ENCODE measurements at places on chromosomes 2 and 18.

DNA sequence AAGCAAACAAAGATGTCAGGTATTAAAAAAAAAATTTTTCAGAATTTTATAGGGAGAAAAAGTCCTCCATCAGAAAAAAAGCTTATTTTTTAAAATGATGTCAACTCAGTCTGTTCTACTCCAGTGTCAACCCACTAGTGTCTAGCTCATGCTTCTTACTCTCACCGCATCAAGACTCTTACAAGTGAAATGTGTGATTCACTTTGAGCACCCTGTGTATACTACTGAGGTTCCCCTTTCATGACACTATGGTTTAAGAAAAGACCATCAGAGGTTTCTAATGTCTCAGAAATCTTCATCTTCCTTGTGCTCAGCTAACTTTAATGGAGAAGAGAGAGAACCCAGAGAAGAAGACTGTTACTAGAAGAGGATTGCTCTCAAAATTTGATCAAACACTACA, 43.4 kb downstream of the FEZ2 start:
- no peak for DNase-seq

GRCh38 chr2:239366740-239367139, 34.1 kb downstream of the HDAC4 start:
- no peak for DNase-seq

- DNase-seq, result peak; percentile 90
These were observed at the start of gene VRK2 for GRCh38 chr2:58046585-58047372. TSS of gene VRK2 (plus strand) at chr2:58046806. CDS start at chr2:58048832, 2,026 bp downstream.

- no peak for DNase-seq
These were observed 147.6 kb downstream of the ESCO1 start for GRCh38 chr18:21452796-21453510.

- DNase-seq, result no peak
These were observed 98.9 kb upstream of the CHRNA1 start for GRCh38 chr2:174863183-174863582.

DNA sequence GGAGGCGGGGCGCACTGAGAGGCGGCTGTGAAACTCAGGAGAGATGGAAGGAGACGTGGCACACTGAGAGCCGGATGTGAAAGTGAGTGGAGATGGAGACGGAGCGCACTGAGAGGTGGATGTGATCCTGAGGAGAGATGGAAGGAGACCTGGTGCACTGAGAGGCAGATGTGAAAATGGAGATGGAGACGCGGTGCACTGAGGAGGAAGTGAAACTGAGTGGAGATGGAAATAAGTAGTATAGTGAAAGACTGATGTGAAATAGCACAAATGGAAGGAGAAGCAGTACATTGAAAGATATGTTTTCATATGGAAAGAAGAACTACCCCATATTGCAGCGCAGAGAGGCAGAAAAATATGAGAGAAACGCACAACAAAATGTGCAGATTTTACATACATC, 281.6 kb upstream of the RGPD4 start:
- DNase-seq, result no peak

GRCh38 chr18:76441668-76442412, 53.2 kb downstream of the ZNF516 start:
- DNase-seq, result no peak

GRCh38 chr2:119305497-119306195, 61.0 kb downstream of the C2orf76 start:
- no peak for DNase-seq

- peak; percentile 28 for DNase-seq
These were observed 27.0 kb upstream of the CCDC178 start for GRCh38 chr18:33467531-33467930.

GRCh38 chr2:11478899-11479605, 13.1 kb upstream of the E2F6 start:
- DNase-seq, result no peak

DNA sequence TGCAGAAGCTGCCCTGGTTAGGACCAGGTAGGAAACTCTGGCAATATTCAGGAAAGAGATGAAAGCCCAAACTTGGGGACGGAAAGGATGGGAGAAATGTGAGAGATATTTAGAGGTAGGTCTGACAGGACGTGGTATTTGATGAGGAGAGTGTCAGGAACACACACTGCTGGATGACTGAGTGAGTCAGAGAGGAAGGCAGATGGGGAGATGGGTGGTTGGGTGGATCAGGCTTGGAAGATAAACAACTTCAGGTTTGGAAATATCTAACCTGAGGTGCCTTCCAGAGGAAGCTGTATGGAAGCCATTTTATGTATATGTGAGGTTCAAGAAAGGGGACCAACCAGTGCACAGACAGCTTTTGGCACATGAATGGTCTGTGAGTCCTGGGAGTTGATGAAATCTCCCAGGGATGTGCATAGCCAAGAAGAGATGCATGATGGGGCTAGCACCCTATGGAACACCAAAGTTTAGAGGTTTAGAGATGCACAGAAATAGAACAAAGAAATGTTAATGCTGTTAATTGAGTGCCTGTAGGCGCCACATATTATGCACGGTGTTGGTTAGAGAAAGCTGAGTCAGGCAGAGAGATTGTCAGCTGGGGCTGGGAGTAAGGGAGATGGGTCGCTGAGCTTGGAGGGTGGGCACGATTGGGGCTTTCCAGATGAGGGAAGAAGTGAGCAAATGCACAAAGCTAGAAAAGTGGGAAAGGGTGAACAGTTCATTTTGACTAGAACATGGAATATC, 101.0 kb downstream of the VIT start:
- no peak for DNase-seq

GRCh38 chr2:127589841-127590240, 54.4 kb downstream of the MYO7B start:
- DNase-seq, result no peak

- no peak for DNase-seq
These were observed 1073.9 kb upstream of the CDH2 start for GRCh38 chr18:29250843-29251242.

GRCh38 chr2:143481237-143481623, 352.0 kb downstream of the ARHGAP15 start:
- no peak for DNase-seq

DNA sequence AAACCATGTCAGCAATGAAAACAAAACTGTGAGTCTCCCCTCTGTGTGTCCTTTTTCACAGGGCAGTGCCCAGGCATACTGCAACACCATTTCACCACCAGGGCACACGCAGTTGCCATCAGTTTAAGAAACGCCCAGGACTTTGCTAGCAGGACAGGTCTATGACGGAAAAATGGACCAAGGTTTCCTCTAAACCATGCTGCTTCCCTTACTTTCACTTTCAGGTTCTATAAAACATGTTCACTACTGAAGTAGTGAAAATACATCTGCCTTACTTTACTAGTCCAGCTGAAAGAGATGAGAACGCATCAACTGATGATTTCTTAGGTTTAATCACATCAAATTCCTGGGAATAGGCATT, 110.5 kb downstream of the TCF4 start:
- DNase-seq, result peak; percentile 37

- no peak for DNase-seq
These were observed 622.7 kb downstream of the TDRD15 start for GRCh38 chr2:21746499-21746898.

DNA sequence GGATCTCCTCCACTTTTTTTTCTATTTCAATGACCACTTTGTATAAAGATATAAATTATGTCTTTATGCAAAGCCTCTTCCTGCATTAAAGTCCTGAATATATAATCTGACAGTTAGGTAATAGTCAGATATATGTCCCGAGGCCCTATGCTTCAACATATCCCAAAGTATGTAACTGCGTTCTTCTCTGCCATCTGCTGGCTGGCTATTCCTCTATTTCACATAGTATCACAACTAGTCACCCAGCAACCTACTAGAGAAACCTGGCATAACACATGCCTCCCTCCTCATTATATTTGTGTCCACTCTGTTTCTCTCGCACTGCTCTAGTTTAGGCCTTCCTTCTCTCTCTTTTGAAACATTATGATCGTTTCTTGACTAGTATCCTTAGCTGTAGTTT, 640.8 kb downstream of the DPP10 start:
- DNase-seq, result peak; percentile 18

DNA sequence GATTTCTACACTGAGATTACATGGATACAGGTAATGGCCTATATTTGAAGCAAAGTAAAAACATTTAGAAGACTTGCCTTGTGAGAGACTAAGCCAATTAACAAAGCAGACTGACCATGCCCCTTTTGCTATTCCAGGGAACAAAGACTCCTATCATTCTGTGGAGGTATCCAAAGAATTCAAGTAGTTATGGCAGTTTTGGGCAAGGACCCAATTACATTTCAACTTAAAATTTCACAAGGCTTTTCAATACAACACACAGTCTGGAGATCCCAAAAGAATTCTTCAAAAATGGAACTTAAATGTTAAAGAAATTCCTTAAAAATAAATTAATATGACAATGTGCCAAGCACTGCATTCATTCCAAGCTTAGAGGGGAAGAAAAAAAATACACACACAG, 109.2 kb upstream of the CHRNA1 start:
- DNase-seq, result no peak

GRCh38 chr2:70103531-70104061, 16.3 kb downstream of the PCBP1 start:
- DNase-seq, result no peak

GRCh38 chr18:62878305-62878704, 163.0 kb downstream of the PHLPP1 start:
- no peak for DNase-seq

DNA sequence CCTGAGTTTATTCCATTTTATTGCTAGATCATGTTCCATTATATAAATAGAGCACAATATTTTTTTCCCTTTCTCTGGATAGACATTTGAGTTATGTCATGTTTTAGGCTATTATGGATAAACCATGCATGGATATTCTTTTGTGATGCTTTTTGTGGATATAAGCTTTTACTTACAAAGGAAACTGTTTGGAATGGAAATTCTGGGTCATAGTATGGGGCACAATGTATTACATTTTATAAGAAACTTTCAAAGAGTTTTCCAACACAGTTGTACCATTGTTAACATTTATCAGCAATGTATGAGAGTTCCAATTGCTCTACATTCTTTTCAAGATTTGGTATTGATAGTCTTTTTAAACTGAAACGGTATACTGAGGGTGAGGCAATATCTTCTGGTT, 749.4 kb downstream of the SOCS6 start:
- no peak for DNase-seq

Measured in bronchial epithelial cell (primary cell).